ENCODE measurements at places on chromosomes 3 and 15.

- no peak for DNase-seq
Observed at GRCh38 chr15:43210172-43210745, 10.6 kb downstream of the EPB42 start.

GRCh38 chr15:48936666-48937065, 27.1 kb downstream of the SHC4 start:
- peak; percentile 77 for DNase-seq

- peak; percentile 74 for DNase-seq
Observed at GRCh38 chr3:130276203-130276803, 69.2 kb upstream of the COL6A5 start.

DNA sequence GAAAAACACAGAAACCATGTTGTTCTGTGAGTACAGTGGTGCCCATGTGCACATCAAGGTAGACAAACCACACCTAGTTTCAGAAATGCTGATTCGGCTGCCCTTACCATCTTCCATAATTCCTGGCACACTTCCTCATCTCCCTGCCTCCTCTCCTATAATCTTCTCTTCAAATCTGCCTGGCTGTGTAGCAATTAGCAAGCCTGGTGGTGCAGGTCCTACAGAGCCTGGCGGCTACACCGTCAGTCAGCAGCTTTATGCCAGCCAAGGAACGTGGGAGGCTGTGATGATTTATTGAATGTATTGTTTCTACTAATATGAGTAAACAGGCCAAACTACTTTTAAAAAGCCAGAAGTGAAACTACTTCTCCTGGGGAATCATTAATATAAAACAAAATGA, 106.8 kb downstream of the SEMA6D start:
- DNase-seq: no peak

GRCh38 chr3:113828600-113828999, 10.0 kb upstream of the GRAMD1C start:
- DNase-seq: no peak

GRCh38 chr15:68783226-68784058, 37.3 kb downstream of the ANP32A start:
- no peak for DNase-seq

GRCh38 chr3:100068826-100069225, 45.5 kb downstream of the FILIP1L start:
- DNase-seq: peak; percentile 84
